H54 (cell line): ENCODE measurements at places on chromosomes 7 and 10.

- DNase-seq, result no peak
Observed at GRCh38 chr7:79570903-79571302, 117.4 kb upstream of the MAGI2 start.

GRCh38 chr10:95133997-95134396, 60.0 kb upstream of the ACSM6 start:
- no peak for DNase-seq

DNA sequence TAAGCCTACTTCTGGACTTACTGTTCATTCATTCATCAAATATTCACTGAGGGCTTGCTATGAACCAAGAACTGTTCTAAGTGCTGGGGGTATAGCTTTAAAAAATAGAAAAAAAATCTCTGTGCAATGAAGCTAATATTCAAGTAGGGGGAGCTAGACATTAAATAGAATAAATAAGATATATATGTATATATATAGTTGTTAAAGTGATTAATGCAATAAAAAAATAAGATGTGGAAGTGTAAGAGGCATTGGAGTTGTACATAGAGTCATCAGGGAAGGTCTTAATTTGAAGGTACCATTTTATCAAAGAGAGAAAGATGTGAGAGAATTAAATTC, 181.2 kb upstream of the AGR3 start:
- no peak for DNase-seq

DNA sequence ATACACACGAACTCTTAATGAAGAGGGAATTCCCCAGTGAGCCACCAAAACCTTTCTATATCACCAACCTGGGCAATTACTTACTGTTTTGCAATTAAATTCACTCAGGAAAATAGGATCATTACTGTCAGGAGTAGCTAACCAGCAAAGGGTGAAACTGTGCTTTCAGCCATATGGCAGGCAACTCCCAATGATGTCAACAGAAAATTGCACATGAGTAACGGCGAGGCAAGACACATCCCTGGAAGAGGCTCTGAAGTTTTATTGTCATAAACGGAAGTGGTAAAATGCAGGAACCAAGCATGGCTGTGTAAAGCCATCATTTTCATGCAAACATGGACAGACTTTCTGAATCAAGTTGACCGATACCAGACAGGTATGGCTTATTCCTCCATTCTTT, 548.9 kb upstream of the AUTS2 start:
- DNase-seq, result no peak

DNA sequence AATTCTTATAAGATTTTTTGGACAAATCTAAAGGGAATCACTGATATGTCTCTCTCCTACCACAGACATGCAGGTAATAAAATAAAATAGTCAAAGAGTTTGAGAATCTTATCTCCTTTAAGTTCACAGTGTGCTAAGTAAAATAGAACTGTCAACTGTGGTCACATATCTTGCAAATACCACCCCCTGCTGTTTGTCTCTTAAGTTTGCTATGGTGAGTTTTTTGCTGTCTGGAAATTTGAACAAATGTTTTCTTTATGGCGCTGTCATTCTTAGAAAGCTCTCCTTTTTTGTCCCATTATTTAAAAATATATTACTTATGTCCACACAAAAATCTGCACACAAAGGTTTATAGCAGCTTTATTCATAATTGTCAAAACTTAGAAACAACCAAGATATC, 19.6 kb downstream of the GIMAP5 start:
- DNase-seq, result no peak

DNA sequence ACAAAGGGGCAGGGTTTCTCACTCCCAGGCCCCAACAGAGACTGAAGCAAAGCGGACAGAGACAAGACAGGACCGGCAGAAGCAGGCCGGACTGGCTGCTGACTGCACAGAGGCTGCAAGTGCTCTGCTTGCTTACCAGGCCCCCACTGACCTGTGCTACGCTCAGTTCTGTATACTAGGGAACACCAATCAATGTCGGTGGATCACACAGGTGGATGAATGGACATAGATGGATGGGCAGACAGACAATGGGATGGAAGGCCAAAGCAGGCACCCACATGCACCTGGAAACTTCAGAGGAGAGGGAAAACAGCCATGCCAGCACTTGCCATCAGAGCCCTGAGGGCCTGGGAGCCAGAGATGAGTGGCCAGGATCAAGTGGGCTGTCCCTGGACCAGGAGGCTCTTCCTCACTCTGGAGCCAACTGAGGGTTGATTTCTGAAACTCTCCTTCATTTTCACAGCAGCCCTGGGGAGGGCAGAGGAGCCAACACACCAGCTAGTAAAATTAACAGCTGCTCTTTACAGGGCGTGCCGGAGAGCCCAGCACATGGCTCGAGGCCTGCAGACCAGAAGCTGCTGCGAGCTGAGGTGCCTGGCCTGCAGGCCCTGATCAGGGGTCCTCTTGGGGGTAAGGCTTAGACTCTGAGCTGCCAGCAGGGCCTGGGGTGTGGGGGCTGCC, 243.6 kb downstream of the KCNMA1 start:
- DNase-seq, result no peak

- DNase-seq, result no peak
Observed at GRCh38 chr10:79401015-79401921, 44.2 kb downstream of the ZCCHC24 start.

DNA sequence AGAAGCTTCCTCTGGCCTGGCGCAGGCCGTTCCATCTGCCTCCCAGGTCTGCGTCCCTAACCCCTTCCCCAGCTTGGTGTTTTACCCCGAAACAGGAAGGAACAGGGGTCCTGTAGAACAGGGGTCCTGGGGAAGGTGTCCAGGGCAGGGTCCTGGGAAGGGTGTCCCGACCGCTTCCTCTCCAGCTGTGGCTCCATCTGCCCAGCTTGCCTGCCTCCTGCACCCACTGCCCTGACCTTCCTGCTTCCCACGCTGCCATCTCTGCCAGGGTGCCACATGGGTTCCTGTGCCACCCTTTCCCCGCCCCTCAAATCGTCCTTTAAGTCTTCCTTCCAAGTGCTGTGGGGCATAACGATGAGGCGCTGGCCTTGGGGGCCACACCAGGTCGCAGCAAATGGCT, 32.4 kb downstream of the WDR86 start:
- DNase-seq, result no peak

- DNase-seq, result no peak
Observed at GRCh38 chr7:31145339-31145738, 93.2 kb downstream of the ADCYAP1R1 start.

GRCh38 chr7:42234736-42235135, 2.3 kb downstream of the GLI3 start:
- no peak for DNase-seq

DNA sequence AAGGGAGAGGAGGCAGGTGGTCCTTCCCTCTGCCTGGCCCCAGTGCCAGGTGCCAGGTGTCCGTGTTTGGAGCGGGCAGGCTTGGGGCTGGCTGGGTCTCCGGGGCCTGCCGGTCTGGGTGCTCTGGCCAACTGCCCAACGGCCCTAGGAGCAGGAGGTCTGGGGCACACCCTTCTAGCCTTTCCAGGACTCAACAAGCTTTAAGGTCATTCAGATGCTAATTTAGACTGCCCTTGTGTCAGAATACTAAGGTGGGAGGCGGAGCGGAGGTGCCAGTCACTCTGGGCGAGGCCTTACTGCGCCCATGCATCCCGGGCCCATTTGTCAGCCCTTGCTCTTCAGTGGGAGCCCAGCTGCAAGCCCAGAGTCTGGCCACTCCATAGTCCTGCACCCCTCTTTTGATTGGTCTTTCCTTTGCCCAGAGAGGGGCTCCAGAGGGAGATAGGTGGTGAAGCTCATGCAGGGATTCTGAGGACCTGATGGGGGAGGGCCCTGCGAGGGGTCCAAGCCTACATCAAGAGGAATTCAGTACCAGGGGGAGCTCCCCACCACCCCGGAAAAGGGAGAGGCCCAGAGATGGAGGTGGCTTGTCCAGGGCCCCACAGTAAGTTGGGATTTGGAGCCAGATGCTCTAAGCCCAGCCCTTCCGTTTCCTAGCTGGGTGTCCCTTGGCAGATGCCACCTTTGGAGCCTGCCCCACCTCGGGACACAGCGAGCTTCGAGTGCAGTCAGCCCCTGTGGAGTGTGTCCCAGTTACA, 1.3 kb downstream of the PGAM2 start:
- DNase-seq, result no peak

GRCh38 chr10:84310470-84310869, 17.9 kb upstream of the CCSER2 start:
- no peak for DNase-seq

DNA sequence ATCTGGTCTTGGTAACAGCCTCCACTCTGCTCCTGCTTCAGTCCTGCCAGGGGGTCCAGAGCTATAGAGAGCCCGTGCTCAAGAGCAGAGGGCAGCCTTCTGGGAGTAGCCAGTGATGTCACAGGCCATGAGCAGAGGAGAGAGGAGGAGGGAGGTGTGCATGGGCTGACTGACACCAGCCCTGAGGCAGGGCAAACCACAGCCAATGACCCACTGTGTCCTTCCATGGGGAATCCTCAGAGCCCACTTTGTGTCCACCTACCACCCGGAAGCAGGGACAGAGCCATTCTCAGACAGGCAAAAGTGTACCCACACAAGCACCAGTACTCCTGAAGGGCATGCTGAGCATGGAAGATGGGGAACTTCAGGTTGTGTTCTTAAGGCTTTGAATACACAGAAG, at the start of gene PAX4:
TSS of gene PAX4 (minus strand) at position 101 of the 400 bp plus-strand sequence. CDS start 2,214 bp downstream, outside the sequence.
- no peak for DNase-seq

GRCh38 chr10:132544744-132545658, 7.4 kb downstream of the INPP5A start:
- DNase-seq, result no peak

DNA sequence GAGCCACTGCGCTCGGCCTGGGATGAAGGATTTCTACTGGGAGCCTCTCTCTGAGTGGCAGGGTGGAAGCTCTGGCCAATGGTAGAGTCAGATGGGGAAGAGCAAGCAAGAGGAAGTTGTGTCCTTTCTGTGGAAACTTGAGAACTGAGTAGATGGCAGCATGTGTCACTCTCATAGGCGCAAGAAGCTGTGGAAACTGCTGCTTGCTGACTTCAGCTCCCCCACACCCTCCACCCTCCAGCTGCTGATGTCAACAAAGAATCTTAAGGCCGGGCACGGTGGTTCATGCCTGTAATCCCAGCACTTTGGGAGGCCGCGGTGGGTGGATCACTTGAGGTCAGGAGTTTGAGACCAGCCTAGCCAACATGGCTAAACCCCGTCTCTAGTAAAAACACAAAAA, 39.8 kb upstream of the SRGN start:
- no peak for DNase-seq

DNA sequence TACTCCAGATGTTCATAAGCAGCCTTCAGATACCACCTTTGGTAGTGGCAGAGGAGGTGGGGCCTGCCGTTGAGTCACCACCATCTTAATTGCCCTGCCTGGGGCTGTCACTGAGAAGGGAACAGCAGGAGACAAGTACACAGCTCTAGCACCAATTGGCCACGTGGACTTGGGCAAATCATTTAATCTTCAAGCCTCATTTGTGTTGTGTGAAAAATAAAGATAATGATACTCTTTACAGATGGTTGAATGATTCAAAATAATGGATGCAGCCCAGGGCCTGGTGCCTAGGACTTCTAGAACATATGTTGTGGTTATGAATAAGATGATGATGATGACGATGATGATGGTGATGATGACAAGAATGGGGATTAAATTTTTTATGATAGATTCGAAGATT, 111.9 kb upstream of the ADAM12 start:
- DNase-seq, result no peak

GRCh38 chr7:40015790-40016296, 65.8 kb downstream of the CDK13 start:
- DNase-seq, result no peak

DNA sequence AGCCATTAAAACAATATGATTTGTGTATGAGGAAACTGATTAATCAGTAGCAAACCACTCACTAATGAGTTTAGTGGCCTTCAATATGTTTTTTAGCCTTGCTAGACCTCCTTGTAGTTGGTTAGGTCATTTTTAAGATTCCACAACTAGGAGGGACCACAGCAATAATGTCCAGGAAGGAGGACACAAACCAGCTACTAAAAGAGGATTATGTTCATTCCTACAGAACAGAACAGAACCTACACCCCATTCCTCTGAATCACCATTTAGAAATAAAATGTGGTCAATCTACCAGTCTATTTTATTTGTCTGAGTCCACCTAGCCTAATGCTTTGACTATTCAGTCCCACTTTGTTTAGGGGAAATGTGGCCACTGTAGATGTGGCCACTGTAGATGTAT, 226.3 kb downstream of the GLI3 start:
- DNase-seq, result no peak

GRCh38 chr10:117472872-117473271, 69.7 kb upstream of the EMX2 start:
- DNase-seq, result no peak

DNA sequence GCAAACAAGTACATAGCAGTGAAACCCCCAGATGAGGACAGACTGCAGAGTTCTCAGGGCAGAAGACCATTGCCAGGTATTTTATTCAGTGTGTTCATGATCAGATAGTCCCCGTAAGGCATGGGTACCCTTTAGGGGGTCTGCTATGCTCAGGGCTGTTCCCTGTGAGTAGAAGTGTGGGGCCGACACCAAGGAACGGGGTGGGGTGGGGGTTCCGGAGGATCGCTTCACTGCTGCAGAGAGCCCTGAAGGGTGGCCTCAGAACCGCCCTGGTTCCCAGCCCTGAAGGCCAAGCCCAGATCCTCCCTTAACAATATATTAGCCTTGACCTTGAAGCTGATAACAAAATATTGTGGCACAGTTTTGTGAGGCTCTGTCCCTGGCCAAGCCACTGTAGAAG, 89.6 kb downstream of the ACTR3B start:
- no peak for DNase-seq

GRCh38 chr7:31899356-31899927, 170.8 kb downstream of the PDE1C start:
- DNase-seq, result no peak

DNA sequence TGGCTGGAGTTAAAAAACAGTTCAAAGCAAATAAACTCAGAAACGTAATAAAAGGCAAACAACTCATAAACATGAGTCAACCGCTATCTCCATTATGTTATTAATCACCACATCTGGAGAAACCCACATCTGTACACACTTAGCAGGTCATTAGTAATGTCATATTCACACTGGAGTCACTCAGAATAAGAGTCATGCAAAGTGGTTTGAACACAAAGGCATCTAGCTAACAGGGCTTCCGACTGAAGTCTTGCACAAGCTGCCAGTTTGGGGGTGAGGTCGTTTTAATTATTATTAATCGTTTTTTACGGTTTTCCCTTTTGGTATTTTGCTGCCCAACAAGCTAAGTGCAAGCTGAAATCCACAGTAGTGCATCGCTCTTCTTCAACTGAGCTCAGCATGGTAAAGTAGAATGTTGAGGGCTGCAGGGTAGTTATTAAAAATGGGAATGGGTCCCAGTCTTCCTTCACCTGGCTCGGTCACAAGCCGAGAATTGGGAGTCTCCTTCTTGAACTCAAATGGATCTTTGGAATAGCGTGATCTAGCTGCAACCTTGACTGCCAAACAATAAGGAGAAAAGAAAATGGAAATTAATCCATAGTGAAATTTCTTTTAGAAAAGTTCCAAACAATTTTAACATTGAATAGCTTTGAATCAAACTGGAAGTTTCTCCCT, 663.5 kb downstream of the KCNMA1 start:
- DNase-seq, result no peak

GRCh38 chr10:127648885-127649284, 88.1 kb upstream of the FOXI2 start:
- no peak for DNase-seq
